ENCODE measurements at places on chromosomes 5 and 9. TPM values are rescaled to one million over a fixed set of nuclear protein-coding genes. Genes with fewer than 3 reads are reported as not detected.

Gene TXNDC8
- total RNA-seq = not detected

Gene ENHO
- 0.36 TPM for total RNA-seq

Gene PDCD1LG2
- 37.9 TPM for total RNA-seq

Gene GHR
- total RNA-seq = 1.3 TPM

Gene LHFPL2
- total RNA-seq = 18.7 TPM

Gene NMUR2
- total RNA-seq = not detected

Gene CCT5
- total RNA-seq = 350 TPM

Gene CRB2
- total RNA-seq = not detected

Gene LAMC3
- not detected for total RNA-seq

Gene CSF2
- total RNA-seq = not detected

Gene PLAC8L1
- not detected for total RNA-seq

Gene BTNL3
- not detected for total RNA-seq

Gene MEIKIN
- total RNA-seq = not detected

Gene ZDHHC11
- 1.8 TPM for total RNA-seq

Gene CCDC192
- total RNA-seq = not detected

Gene AHRR
- 55.1 TPM for total RNA-seq

Gene AJM1
- 7.4 TPM for total RNA-seq

Gene PGM5
- not detected for total RNA-seq

Gene IFNA2
- total RNA-seq = not detected

Gene PRRT1B
- total RNA-seq = not detected

Gene ANKRD31
- not detected for total RNA-seq

Gene UBAP1
- total RNA-seq = 46.4 TPM

Gene PCDHGB4
- total RNA-seq = 3.0 TPM

Gene QRFP
- not detected for total RNA-seq

Gene IL5
- total RNA-seq = not detected

Gene CNTNAP3B
- not detected for total RNA-seq

Data from HFFc6 (cell line).